ENCODE measurements at places on chromosomes 11 and 22.
A peak's percentile ranks its signal among the peaks of the same experiment; 100 is the strongest.

DNA sequence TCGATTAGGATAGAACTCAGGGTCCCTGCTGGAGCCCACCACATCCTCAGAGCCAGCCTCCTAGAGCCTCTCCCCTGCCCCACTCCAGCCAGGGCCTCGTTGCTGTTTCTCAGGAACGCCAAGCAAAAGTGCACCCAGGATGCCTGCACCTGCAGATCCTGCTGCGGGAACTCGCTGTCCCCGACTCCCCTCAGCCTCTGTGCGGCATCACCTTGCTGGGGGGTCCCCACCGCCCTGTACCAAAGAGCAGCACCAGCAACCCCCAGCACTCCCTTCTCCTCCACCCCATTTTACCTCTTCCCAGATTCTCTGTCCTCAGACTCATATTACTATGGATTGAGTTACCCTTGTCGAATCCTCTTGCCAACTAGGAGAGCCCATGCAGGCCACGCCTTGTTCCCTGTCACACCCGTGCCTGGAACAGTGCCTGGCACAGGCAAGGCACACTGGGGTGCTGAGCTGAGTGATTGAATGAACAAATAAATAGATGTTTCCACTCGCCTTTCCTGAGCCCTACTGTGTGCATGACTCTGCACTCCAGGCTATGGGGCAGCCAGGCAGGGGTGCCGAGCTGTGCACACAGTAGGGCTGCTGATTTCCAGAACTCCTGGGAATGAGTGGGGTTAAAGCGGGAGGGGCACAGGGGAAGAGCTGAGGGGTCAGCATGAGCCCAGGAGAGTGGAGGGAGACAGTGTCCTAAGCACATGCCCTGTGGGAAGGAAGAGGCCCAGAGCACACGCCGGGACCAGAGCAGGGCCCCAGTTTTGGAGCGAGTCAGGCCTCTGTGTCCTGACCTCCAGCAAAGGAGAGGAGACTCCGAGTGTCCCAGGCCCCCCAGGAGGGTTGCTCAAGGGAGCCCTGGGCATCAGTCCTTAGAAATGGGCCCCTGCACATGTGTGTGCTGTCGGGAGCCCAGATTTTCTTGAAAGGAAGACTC lies 44.3 kb downstream of the LINC01488 start:
- DNase-seq, result no peak

DNA sequence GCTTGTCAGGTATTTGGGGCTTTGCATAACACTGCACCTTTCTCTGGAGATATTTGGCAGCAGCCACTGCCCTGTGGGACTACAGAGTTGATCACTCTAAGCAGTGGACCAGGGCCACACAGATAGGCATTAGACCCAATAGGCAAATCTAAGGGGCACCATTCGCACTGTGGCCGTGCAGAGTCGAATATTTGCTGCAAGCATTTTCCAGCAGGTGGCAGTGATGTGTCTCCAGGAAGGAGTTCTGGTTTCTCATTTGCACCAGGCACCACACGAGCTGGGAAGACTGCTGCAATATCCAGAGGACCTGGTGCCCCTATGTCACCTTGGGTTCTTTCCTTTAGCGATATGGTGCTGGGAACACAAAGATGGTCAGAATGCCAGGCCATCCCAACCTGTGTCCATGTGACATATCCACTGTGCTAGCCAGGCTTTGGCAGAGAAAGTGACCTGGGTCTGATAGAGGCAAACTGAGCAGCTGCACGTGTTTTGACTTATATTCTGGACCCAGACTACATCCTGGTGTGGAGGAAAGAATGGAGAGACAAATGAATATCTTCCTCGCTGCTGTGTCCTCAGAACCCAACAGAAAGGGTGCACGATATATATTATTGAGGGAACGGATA lies 318.7 kb downstream of the BUD13 start:
- DNase-seq, result peak; percentile 18

DNA sequence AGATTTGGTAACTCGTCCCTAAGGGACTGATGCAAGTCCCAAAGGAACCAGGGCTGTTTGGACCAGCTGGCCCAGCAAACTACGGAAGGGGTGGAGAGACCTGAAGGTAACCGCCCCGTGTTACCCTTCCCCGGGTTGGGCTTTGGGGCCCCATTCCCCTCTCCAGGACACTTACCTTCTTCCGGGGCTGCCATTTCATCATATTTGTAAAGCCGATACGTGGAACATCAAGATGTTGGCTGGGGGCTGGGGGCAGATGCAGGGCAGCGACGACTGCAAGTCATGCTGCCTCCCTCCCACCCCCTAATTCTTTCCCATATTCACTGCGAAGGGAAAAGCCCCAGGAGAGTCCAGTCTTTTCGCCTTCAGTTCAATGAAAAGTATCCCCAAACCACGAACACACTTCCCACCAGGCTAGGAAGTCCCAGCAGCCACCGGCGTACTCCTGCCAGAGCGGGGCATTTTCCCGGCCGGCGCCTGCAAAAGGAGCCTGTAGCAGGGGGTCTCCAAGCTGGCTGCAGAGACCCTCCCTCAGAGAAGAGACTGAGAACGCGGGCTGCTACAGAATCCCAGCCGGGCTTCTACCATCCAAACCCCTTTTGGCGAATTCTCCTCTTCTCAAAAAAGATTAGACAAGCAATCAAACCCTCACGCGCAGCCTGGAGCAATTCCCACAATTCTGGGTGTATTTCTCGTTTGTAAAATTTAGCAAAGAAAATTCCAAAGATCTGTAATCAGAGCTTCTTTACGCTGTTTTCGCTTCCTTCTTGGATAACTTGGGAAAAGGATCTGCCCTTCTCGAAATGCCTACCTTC lies 236.7 kb downstream of the TTC28 start:
- no peak for DNase-seq

DNA sequence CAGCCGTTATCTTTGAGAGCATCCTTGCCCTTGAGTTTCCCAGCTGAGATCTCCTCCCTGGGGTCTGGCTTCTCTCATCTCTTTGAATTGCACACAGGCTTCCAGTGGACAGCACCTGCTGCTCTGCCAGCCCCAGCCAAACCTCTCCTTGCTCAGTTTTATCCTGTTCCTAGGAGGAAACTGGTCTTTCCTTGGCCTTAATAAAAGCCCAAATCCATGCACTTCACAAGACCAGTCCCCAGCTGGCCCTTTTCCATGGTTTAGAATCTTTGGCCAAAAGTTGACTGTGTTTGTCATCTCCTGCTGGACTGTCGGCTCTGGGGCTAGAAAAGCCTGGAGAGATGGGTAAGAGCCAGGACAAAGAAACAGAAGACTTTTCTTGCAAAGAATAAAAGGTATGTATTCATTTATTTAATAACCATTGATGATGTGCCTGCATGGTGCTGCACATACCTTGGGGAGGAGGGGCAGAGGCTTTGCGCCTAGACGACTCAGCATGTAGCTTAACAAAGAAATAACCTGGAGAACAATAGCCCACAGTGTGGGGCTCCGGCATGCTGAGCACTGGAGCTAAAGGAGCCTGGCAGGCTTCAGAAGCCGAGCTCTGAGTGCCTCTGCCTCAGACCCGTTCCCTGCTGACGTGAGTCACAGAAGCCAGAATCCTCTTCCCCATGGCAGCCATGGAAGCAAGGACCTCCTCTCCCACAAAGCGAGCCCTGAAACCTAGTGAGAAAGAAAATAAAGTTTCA lies 319.3 kb upstream of the B3GAT1 start:
- DNase-seq, result peak; percentile 44

DNA sequence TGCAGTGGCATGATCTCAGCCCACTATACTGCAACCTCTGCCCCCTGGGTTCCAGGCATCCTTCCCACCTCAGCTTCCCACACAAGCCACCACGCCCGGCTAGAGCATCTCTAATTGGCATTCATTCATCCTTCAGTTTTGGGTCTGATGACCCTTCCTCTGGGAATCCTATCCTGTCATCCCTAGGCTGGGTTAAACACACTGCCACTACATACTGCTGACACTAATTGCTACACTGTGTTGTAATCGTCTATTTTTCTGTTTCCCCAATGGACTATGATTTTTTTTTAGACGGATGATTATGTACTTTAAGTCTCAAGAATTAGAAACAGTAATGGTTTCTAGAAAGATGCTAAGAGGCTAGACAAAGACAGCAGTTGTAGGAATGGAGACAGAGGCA lies 62.8 kb downstream of the DEUP1 start:
- no peak for DNase-seq

DNA sequence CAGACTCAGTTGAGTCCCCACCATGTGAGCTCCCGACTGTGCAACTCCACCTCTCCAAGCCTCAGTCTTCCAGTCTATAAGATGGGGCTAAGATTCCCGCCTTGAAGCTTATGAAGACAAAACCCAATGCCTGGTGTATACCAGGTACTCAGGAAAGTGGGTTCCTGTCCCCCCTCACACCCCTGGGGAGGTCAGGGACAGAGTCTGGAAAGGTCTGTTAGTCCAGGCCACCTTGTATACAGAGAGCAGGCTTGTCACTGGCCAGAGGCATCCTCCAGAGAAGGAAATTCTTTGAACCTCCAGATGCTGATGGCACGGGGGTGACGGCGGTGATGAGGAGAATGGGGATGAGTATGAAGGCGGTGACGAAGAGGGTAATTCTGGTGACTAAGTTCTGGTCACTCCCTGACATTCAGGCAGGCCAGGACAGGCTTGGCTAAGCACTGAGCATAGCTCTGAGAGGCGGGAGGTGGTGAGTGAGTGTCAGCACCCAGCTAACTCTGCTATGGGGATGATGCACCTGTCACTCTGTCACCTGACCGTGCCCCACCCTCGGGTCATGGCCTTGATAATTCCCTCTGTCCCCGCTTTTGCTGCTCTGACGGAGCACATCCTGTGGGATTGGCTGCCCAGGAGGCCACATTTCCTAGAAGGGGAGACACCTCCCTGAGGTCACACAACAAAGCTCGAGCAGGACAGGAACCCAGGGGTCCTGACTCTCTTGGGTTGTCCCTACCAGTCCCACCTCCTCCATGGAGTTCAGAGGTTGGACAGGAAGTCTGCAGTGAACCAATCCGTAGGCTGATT lies 30.9 kb upstream of the CSNK1E start:
- DNase-seq, result no peak

GRCh38 chr11:111097191-111097590 lies 148.3 kb upstream of the POU2AF2 start:
- no peak for DNase-seq

- DNase-seq, result peak; percentile 41
These were observed 15.5 kb upstream of the NNMT start for GRCh38 chr11:114280696-114281095.

- no peak for DNase-seq
These were observed 14.3 kb downstream of the DGKZ start for GRCh38 chr11:46361283-46362155.

- DNase-seq, result no peak
These were observed 583 bp downstream of the PDGFD start for GRCh38 chr11:104163100-104164027.

GRCh38 chr22:44333847-44334635 lies 21.3 kb upstream of the SHISAL1 start:
- DNase-seq, result no peak

DNA sequence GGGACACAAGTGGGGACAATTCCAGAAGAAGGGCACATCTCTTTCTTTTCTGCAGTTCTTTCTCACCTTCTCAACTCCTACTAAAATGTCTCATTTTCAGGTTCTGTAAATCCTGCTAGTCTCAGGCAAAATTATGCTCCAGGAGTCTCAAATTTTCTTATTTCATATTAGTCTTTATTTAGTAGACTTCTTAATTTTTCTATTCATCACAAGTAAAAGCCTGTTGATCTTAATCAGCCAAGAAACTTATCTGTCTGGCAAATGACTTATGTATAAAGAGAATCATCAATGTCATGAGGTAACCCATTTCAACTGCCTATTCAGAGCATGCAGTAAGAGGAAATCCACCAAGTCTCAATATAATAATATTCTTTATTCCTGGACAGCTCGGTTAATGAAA lies at the start of gene MS4A2:
TSS of gene MS4A2 (plus strand) at position 301 of the 400 bp plus-strand sequence. CDS start 102 bp downstream, outside the sequence.
- no peak for DNase-seq

GRCh38 chr11:9815486-9816136 lies 151.7 kb downstream of the SWAP70 start:
- no peak for DNase-seq

GRCh38 chr11:10813945-10814344 lies 5.2 kb upstream of the EIF4G2 start:
- DNase-seq, result no peak

DNA sequence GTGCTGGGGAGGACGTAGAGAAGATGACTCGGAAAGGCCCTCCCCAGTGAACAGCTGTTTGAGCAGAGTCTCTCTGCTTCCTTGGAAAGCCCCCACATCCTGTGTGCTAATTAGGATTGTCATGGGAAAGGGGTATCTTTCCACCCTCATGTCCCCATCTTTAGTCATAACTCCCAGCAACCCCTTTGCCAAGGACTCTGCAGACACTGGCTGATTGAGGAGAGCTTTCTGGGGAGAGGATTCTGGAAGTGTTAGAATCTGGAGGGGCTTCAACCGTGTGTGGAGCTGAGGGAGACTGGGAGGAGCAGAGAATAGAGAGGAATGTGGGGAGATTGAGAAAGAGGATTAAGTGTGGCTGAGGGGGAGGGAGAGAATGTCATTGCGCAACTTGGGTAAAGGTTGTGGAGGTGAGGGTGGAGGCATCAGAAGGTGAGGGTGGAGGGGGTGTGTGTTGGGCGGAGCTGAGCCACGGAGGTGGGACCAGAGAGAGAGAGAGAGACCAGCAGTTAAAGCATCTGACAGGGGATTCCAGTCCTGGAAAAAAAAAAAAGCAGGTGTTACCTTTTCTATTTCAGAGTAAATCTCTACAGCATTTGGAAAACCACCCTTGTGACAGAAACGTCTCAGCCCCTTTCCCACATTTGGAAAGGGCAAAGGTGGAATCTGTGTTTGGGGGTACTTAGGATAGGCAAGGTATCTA lies 2.2 kb downstream of the DTX4 start:
- DNase-seq, result no peak

- DNase-seq, result peak; percentile 63
These were observed 4.7 kb downstream of the FEN1 start for GRCh38 chr11:61797263-61797944.

- DNase-seq, result no peak
These were observed 6.7 kb upstream of the ZDHHC13 start for GRCh38 chr11:19110295-19110694.

GRCh38 chr11:130323452-130324450 lies 9.0 kb upstream of the ZBTB44 start:
- no peak for DNase-seq

DNA sequence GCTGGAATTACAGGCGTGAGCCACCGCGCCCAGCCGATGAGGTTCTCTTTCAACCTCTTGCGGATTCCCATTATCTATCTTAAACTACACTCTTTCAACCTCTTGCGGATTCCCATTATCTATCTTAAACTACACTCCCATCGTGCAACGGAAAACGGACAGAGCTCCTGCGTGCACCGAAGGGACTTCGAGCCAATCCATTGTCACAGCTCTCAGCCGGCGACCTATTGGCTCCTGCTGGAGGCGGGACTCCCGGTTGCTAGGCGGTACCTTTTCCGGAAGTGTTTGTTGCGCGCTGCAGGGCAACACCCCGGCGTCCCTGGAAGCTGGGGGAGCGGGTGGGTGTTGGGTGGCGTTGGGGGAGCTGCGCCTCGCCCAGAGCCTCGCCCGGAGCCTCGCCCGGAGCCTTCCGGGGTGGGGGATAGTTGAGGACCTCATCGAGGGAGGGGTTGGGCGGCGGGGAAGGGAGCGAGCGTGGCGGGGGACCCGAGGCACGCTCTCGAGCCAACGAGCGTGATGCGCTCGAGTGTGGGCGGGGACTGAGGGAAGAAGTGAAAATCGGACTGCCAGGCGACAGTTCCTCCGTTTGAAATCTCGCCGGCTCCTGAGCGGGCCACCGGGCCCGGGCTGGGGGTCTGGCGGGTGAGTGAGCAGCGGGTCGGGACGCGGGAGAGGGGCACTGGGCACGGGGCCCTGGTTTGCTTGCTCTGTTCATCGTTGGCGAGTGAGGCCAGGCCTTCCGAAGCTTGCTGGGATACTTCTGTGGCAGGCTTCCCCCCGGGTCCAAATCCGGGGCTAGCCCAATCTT lies at the start of gene CEP164:
TSS of gene CEP164 (plus strand) at position 288 of the 808 bp plus-strand sequence. CDS start 10,733 bp downstream, outside the sequence.
- DNase-seq, result peak; percentile 98

- no peak for DNase-seq
These were observed 3.4 kb downstream of the PAK1 start for GRCh38 chr11:77470504-77470903.

Data from DMS79 treated with DMSO at 0.1 percent for 48 hours (cell line).